CD4-positive, alpha-beta T cell treated with Interferon gamma for 1 hour (primary cell): ENCODE measurements at places on chromosomes 13 and 19.

- no peak for DNase-seq
Observed at GRCh38 chr13:78806457-78806856, 147.5 kb upstream of the OBI1 start.

GRCh38 chr19:45173816-45174215, 4.2 kb downstream of the TRAPPC6A start:
- no peak for DNase-seq

GRCh38 chr19:53642381-53643099, 10.7 kb downstream of the DPRX start:
- DNase-seq: no peak

DNA sequence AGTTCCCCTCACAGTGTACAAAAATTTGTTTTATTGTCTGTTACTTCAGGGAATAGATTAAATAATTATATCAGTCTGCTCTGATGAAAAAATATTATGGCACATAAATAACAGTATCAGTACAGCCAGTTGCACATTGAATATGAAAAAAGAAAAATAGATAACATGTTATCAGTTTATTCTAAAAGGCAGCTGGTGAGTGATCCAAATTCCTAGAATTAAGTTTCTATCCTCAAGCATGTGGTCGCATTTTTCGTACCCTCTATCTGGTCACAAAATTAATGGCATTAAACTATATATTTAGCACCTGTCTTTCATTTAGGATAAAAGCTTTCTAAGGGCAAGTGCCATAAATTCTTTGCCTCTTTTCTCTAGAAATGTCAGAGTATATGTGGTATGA, 944.8 kb upstream of the PCDH9 start:
- no peak for DNase-seq

DNA sequence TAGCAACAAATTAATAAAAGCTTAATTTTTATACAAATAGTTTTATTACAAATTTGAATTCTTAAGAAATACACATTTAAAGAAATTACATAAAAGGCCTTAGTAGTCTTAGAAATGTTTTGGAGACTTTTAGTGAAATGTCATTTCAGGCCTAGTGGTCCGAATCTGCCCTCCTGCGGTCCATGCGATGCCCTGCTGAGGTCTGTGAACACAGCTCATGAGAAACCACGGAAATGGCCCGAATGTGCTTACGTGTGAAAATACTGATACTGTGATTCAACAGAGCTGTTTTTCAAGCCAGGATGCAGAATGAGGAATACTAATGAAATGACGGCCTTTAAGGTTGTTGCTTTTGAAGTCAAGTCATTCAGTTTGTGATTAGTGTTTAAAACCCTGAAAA, 157.9 kb downstream of the COL4A1 start:
- DNase-seq: no peak

GRCh38 chr19:51103926-51104341, 4.3 kb downstream of the CTU1 start:
- DNase-seq: no peak

DNA sequence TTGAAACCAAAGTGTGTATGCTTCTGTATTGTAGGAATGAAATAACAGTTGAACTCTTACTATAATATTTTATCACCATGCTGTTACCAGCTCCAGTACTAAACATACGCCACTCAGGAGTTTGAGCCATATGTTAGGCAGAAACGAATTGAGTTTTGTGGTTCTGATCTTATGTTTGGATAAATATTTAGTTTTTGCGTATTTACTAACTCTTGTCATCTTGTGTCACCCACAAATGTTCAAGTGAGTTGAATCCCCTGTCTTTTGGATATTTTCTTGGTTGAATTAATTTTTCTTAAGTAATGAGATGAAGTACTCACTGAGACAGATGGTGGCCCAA, 1.5 kb downstream of the FNDC3A start:
- DNase-seq: no peak

DNA sequence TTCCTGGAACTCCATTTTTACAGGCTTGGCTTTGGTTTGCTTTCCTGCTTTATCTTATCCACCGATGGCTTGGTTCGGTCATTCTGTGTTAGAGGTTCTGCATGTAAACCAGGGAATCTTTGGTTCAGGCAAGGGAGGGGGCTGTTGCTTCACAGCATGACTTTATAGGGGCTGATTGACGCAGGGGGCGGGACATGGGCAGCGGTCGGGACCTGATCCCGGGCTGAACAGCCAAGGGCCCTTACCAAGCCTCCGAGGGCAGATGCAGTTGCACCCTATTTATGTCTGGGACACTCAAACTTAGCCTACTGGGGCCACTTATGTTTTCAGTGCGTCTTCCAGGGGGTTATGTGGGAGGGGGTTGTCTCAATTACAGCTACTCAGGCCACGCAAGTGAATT, 312.4 kb downstream of the ZNF536 start:
- DNase-seq: no peak

GRCh38 chr13:108924134-108924533, 294.7 kb downstream of the MYO16 start:
- no peak for DNase-seq

- peak; percentile 39 for DNase-seq
Observed at GRCh38 chr13:22061371-22061805, 390.5 kb downstream of the FGF9 start.

DNA sequence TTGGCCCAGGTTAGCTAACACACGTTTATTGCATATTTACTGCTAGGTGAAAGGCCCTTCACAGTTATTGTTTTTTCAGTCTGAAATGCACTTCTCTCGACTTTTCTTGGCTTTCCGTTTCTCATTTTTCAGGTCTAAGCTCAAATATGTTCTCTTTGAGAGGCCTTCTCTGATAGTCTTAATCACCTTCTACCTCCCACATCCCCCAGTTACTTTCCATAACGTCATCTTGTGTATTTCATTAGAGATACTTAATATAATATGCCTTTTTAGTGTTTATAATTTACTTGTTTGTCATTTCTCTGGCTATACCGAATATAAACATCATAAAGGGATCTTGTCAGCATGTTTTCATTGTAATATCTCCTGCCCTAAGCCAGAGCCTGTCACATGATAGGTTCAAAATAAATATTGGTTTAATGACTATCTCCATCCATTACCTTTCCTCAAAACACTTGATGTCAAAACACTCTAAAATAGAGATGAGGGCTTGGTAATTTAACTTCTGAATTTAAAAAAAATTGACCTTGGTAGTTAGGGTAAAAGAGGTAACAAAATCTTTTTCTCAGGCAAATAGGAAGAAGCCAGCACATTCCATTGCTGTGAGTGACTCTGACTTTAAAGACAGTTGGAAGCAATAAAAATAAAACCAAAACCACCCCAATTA, 168.6 kb upstream of the RFC3 start:
- no peak for DNase-seq

GRCh38 chr13:44874886-44875630, 114.2 kb downstream of the NUFIP1 start:
- no peak for DNase-seq

DNA sequence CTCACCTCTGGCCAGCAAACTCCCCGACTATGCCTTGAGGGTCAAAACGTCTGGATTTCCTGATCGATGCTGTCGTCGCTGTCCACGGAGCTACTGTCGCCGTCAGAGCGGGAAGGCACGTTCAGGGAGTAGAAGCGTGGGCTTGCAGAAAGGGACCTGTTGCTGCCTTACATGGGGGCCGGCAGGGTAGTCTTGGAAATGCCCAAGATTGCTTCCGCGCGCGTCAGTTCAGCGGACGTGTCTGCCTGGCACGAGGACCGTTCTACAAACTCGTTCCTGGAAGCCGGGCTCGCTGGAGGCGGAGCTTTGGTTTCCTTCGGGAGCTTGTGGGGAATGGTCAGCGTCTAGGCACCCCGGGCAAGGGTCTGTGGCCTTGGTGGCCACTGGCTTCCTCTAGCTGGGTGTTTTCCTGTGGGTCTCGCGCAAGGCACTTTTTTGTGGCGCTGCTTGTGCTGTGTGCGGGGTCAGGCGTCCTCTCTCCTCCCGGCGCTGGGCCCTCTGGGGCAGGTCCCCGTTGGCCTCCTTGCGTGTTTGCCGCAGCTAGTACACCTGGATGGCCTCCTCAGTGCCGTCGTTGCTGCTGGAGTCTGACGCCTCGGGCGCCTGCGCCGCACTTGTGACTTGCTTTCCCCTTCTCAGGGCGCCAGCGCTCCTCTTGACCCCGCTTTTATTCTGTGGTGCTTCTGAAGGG, 15.4 kb downstream of the RB1 start:
- DNase-seq: no peak

- no peak for DNase-seq
Observed at GRCh38 chr13:86572115-86572514, 772.9 kb upstream of the SLITRK6 start.

GRCh38 chr13:74243637-74244526, 109.7 kb upstream of the KLF12 start:
- DNase-seq: no peak

GRCh38 chr13:35720290-35720689, 243.8 kb upstream of the MAB21L1 start:
- DNase-seq: no peak

DNA sequence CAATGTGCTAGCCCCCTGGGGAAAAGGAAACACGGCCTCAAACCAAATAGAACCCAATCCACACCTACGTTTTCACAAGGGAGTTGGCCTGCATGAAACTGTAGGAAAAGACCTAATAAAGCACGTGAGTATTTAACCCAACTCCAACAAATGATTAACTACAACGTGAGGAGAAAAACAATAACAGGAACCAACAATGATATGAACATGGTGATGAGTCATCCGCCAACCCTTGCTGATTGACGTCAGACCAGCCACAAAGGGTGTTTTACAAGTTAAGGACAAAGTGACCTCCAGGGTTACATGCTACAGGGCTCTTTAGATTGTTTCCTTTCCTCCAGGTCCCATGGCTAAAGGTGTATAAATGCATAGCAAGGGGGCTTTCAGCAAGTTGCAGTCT, 460.5 kb downstream of the COG6 start:
- peak; percentile 38 for DNase-seq
